ENCODE measurements at places on chromosomes 4 and X.

DNA sequence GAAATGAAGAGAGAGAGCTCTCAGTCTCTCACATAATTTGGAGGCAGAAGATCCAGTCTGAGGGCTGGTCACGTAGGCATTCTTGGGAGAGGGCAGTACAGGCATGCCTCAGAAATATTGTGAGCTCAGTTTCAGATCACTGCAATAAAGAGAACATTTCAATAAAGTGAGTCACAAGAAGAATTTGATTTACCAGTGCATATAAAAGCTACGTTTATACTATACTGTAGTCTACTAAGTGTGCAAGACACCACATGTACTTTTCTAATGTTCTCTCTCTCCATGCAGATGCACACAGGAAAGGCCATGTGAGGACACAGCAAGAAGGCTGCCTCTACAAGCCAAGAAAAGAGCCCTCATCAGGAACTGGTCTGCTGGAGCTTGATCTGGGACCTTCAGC, 583.5 kb upstream of the FAT1 start:
- no peak for DNase-seq

GRCh38 chr4:62402088-62402806, 1202.1 kb downstream of the ADGRL3 start:
- DNase-seq: no peak

DNA sequence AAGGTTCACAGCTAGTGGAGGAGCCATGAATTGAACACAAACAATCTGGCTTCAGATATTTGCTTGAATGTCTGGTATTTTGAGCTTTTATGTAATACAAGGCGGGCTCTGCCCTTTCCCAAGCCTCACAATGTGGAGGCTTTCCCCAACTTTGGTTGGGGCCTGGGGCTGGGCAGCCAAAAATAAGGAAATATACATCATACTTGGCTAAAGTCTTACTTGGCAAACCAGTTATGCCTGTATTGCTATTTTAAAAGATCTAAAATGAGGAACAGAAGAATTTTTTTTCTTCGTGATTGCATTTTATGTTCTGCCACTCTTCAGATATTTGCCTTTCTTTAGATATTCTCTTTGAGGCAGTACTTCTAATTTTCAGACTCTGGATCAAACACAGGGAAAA, 26.1 kb downstream of the ARFIP1 start:
- DNase-seq: no peak

- DNase-seq: no peak
Measured at GRCh38 chr4:76216524-76216923, 2.9 kb upstream of the SCARB2 start.

- no peak for DNase-seq
Measured at GRCh38 chr4:98151145-98151924, 8.1 kb upstream of the STPG2 start.
